CD4-positive, alpha-beta memory T cell (primary cell): ENCODE measurements at places on chromosomes 4 and X. TPM values are rescaled to one million over a fixed set of nuclear protein-coding genes. Genes with fewer than 3 reads are reported as not detected.

DNA sequence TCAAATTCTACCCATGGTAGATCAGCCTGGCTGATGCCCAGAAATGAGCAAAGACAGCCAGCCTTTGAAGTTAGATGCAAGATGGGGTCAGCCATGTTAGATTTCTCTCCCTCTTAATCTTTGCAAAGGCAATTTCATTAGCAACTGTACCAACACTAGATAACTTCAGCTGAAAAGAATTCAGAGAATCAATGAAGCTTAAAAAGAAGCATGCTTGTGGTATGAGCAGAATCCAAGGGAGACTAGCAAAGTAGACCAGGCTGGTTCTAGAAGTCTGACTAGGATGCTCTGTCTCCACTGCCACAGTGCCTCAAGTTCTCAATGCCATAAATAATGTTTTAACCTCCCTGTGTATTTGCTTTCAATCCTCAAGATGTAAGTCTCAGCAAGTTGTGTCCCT, 247.3 kb downstream of the SLC7A11 start:
- DNase-seq = no peak

GRCh38 chrX:149471397-149471796, 33.7 kb downstream of the IDS start:
- DNase-seq = no peak

The TEX13B gene
- not detected for total RNA-seq

DNA sequence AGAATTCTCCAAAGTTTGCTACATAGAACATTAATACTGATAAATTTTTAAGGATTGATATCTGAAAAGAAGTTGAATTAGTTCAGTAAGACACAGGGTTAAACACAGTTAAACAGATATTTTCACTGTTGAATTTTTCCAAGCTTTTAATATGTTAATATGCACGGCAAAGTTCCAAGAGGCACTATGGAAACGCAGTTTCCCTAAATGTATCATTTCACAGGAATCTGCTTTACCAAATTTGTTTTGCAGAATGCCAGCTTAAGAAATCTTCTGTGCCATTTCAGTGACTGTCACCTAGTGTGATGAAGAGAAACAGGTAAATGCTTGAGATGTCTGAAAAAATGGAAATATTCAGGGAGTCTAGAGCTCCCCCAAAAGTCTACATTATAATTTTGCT, 395.9 kb upstream of the GRIA3 start:
- no peak for DNase-seq

DNA sequence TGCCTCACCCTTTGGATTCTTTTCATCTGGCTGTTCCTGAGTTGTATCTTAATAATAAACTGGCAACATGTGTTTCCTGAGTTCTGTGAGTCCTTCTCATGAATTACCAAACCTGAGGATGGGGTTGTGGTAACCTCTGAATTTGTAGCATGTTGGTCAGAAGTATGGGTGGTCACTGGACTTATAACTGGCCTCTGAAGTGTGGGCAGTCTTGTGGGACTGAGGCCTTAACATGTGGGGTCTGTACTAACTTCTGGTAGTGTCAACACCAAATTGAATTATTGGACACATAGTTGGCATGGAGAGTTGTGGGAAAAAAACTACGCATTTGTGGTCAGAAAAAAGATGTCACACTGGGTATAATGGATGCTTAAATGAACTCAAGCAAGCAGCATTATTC, 45.0 kb upstream of the TNIP3 start:
- DNase-seq = no peak

DNA sequence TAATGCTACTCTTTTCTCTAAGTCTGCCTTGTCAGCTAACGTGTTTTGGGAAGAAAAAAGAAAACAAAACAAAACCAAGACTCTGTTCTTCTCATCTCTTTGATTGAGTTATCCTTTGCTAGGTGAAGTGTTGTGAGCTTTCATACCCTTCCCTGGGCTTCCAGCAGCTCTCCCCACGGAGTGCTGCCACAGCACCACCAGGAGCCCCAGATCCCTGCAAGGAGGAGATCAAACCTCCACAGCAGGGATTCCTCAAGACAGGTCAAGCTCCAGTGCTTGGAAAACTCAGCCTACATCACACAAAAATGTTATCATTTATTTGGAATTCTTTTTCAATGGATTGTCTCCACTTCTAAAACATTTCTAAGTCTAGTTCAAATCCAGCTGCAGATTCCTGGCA, 1981.9 kb upstream of the TENM3 start:
- DNase-seq = no peak

- DNase-seq = no peak
Measured at GRCh38 chr4:625631-626161, 323 bp downstream of the PDE6B start.
